NCI-H1092 (cell line): ENCODE measurements at places on chromosomes 13 and 19.

GRCh38 chr19:3494051-3494450 is 6.4 kb downstream of the DOHH start:
- no peak for DNase-seq

GRCh38 chr13:71517004-71517403 is 350.0 kb downstream of the DACH1 start:
- no peak for DNase-seq

- DNase-seq, result peak; percentile 16
Measured at GRCh38 chr19:13417054-13417453, 89.2 kb downstream of the CACNA1A start.

DNA sequence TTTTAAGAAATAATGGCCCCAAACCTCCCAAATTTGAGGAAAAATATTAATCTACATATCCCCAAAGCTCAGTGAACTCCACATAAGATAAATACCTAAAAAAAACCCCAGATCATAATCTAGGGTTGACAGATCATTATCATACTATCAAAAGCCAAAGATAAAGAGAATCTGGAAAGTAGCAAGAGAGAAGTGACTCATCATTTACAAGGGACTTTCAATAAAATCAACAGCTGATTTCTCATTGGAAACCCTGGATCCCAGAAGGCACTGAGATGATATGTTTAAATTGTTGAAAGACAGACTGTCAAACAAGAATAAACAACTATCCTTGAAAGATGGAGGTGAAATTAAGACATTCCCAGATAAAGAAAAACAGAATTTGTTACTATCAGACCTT is 199.3 kb downstream of the KCNRG start:
- DNase-seq, result no peak

DNA sequence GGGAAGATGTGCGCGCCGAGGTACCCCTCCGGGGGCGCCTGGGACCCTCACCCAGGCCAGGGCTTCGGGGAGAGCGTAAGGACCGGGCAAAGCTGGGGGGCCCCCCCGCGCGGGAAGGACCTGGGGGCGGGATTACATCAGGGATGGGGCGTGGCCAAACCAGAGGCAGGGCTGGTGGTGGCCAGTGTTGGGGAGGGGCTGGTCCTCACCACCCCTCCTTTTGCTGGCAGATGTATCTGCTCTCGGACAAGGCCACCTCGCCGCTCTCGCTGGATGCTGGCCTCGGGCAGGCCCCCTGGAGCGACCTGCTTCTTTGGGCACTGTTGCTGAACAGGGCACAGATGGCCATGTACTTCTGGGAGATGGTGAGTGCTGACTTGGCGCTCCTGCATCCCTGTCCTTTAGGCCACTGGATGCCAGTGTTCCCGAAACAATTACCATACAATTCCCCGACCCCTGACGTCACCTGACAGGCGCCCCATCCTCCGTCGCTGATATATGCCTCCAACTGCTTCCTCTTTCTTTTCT is 25.3 kb downstream of the TRPM4 start:
- DNase-seq, result no peak

GRCh38 chr13:46184277-46184699 is 2.3 kb upstream of the LCP1 start:
- DNase-seq, result no peak

DNA sequence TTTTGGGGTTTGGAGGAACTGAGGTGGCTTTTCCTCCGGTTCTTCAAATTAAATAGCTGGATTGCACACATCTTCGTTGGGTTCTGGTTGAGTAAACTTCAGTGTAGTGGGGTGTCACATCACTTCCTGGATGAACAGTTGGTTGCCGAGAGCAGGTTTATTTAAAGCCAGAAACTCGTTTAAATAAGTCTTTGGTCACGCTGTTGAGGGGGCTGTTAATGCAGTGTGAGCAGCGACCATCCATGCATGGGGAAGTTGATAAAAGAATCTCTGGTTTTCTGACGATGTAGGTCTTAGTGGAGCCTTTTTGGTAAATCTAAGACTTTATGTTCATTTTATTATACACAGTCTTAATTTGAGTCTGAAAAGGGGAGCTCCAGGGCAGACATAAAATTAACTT is 351.2 kb upstream of the ARGLU1 start:
- no peak for DNase-seq

- DNase-seq, result no peak
Measured at GRCh38 chr13:62510906-62511655, 1095.4 kb upstream of the PCDH20 start.

DNA sequence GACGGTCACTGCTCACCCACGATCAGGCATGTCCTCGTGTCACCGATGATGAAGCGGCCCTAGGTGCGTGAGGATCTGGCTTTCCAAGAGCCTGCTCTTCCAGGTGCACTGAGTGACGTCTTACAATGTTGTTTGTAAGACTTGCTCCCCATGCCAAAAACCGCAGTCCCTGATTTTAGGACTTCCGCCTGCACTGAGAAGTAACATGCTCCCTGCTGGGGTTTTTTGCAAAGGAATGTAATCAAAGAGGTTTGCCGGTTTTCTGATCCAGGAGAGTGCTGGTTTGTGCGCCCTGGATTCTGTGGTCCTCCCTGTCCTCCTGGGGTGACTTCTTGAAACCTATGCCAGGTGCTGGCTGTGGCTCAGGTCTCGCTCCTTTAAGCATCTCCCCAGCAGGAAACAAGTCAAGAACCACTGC is 38.8 kb downstream of the MYO9B start:
- no peak for DNase-seq

DNA sequence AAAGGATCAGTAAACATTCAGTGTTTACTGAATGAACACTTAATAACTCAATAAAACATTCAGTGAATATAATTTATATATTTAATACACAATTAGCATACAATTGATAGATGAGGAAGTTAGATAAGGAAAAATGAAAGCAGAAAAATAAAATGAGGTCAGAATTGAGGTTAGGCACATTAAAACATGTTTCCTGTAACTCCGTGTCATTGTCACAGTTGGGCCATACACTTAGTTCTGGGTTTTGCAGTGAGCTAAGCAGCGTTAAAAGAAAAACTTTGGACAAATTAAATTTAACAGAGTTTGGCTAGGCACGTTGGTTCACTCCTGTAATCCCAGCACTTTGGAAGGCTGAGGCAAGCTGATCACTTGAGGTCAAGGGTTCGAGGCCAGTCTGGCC is 71.4 kb downstream of the MIPEP start:
- DNase-seq, result no peak

DNA sequence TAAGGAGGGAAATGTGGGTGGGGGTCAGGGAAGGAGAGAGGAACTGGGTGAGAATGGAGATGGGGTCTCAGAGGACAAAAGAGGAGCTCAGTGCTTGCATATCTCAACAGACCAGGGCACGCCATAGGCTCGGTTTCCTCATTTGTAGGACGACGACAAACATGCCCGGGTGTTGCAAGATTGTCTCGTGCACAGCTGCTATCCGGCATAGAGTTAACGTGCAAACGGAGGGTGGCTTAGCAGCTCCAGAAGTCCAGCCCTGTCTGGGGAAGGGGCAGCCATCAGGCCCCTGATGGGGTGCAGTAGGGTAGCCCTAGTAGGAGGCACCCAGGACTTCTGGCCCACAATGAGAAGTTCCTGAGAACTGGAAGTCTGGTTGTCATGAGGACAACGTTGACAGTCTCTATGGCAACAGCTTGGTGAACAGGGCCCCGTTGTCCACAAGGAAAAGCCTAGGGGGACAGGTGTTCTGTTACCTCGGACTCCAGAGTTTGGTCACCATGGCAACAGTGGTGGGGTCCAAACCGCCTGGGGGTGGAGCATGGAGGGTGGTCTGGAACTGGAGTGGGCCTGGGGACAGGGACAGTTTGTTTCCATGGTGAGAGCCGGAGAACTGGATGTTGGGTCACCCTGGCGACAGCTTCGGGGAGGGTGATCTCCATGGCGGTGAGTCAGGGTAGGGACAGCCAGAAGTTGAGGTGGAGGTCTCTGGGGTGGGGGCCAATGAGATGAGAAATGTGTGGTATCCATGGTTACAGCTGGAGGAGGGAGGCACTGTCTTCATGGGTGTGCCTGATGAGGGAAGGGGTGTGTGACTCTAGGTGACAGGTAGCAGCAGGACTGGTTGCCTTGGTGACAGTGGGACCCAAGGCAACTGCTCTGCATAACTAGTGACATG is 16.8 kb downstream of the TM6SF2 start:
- DNase-seq, result no peak

- peak; percentile 19 for DNase-seq
Measured at GRCh38 chr19:43575955-43576878, 616 bp downstream of the PINLYP start.

GRCh38 chr13:57553932-57554331 is 77.6 kb upstream of the PCDH17 start:
- no peak for DNase-seq

- no peak for DNase-seq
Measured at GRCh38 chr13:95564733-95565291, 12.3 kb downstream of the CLDN10 start.

GRCh38 chr13:95924389-95924994 is 128.7 kb downstream of the UGGT2 start:
- no peak for DNase-seq

- DNase-seq, result no peak
Measured at GRCh38 chr19:21084343-21084742, 2.3 kb downstream of the ZNF714 start.

DNA sequence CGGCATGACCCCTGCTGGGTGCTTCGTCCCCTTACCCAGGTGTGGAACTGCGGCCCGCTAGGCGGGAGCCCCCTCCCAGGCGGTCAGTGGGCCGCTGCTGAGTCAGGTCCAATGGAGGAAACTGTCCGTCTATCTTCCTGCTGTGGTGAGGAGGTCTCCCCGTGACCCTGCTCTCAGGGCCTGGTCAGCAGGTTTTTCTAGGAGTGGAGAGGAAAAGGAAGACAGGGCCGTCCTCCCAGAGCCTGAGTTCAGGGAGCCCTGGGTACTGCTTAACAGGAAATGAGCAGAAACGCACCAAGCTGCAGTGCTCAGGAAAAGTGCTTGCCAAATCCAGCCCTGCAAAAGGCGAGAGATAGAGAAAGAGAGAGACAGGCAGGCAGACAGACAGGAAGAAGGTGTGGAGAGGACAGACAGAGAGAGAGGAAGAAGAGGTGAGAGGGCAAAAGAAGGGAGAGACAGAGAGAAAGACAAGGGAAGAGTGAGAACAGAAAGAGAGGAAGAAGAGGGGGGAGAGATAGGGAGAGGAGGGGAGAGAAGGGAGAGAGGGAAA is 10.3 kb downstream of the SH3GL1 start:
- DNase-seq, result no peak

GRCh38 chr19:53868091-53868891 is 608 bp downstream of the MYADM start:
- no peak for DNase-seq

- no peak for DNase-seq
Measured at GRCh38 chr19:3514930-3515329, 8.8 kb downstream of the FZR1 start.

DNA sequence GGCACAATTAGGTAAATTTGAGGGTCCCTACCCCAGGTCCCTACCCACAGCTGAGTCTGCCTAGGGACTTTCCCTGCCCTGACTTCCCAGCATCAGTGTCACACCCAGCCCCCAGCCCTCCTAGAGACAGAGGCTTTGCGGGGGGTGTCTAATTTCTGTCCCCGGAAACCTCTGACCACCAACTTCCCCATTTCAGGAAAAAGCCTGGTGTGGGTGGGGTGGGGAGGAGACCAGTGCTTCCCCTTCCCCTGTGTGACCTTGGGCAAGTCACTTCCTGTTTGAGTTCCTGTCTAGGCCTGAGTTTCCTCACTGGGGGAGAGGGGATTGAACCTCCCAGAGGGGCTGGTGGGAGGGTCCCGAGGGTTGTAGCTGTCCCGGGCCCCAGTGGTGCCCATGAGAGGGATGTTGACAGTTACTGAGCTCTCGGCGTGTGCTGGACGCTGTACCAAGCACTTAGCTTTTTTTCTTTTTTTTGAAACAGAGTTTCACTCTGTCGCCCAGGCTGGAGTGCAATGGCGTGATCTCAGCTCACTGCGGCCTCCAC is 7.9 kb downstream of the VASP start:
- DNase-seq, result no peak

- no peak for DNase-seq
Measured at GRCh38 chr19:2186071-2186846, 22.5 kb downstream of the DOT1L start.

GRCh38 chr13:75769141-75769905 is 133.2 kb downstream of the LMO7 start:
- no peak for DNase-seq

GRCh38 chr13:109673477-109673876 is 112.9 kb downstream of the IRS2 start:
- DNase-seq, result no peak

DNA sequence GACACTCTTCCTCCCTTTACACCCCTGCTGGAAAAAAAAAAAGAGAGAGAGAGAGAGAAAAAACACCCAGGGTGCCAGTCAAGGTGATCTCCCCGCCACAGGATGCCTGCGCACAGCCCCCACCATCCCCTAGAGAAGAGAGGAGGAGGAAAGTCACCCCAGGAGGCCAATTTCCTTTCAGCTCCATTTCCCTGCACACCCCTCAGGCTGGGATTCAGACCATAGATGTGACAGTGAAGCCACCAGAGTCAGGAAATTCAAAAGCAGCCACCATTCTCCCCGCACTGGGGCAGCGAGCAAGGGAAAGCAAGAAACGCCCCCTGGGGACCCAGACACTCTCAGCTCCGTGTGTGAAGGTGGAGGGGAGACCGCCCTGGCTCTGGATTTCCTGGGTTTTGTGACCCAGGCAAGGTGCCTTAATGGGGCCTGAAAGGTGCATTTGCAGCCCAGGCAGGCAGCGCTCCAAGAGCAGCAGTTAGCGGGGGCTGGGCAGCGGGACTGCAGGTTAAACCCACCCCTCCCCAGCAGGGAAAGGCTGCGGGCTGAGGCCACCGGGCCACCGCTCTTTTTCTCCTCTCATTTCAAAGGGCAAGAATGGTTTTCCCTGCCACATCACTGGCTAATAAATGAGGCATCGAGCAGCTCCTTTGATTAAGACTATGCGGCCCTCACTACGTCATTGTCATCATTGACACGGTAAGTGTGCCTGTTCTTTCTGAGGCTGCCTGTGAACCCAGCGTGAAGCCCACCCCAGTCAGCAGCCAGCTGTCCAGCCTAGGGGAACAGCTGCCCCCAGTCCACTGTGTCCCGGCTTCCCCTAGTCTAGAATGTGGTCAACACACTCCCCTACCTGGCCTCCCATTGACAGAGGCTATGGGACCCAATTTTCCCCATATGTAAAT is 83.8 kb upstream of the TM9SF2 start:
- DNase-seq, result no peak

- no peak for DNase-seq
Measured at GRCh38 chr19:52749780-52750179, 14.9 kb upstream of the ZNF611 start.

GRCh38 chr13:37070956-37071355 is 11.5 kb upstream of the SUPT20H start:
- no peak for DNase-seq

GRCh38 chr13:50635504-50635903 is 208.0 kb downstream of the DLEU7 start:
- DNase-seq, result no peak

DNA sequence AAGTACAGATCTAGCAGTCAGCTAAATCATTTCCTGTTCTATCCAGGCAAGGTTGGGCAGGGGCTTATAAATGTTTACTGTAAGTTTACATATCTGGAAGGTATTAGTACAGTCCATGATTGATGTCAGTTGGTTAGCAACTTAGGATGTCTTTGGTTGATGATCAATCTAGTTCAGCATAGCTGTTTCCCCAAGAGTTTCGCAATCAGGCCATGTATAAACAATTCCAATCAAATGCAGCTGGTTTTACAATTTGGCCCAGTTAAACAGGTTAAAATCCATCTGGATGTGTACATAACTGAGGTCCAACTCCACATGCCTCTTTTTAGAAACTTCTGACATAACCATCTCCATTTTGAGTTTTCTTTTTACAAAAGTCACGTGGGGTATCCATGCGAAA is 6.9 kb downstream of the ZNF221 start:
- no peak for DNase-seq
